Immature natural killer cell (primary cell): ENCODE measurements at places on chromosomes 7 and 10. TPM values are rescaled to one million over a fixed set of nuclear protein-coding genes. Genes with fewer than 3 reads are reported as not detected.

DNA sequence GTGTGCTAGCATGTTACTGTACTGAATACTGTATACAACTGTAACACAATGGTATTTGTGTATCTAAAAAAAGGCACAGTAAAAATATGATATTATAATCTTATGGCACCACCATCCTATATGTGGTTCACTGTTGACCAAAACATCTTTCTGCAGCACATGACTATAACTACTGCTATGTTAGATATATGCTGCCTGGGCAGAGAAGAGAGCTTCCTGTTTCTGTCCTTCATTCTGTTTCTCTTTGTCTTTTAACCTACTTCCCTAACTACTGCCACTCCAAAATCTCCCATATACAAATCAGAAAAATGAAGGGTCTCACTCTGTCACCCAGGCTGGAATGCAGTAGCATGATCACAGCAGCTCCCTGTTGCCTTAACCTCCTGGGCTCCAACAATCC lies 8.8 kb upstream of the FGL2 start:
- H3K27ac ChIP-seq, result no peak overlapping the region
- no peak for DNase-seq
- H3K36me3 ChIP-seq, result peaks cover 18% of the 10 kb centered on the region
- H3K4me3 ChIP-seq, result no peak overlapping the region
- peaks cover 5% of the 10 kb centered on the region for H3K4me1 ChIP-seq

- H3K27me3 ChIP-seq, result peaks cover 6% of the 10 kb centered on the region
- no peak for DNase-seq
- no peak overlapping the region for H3K27ac ChIP-seq
- H3K4me1 ChIP-seq, result no peaks in the 10 kb centered on the region
These were observed 141.4 kb downstream of the LSMEM1 start for GRCh38 chr7:112622159-112622715.

Gene CPN1
- not detected for polyA plus RNA-seq

Gene ICA1
- polyA plus RNA-seq, result 6.9 TPM

DNA sequence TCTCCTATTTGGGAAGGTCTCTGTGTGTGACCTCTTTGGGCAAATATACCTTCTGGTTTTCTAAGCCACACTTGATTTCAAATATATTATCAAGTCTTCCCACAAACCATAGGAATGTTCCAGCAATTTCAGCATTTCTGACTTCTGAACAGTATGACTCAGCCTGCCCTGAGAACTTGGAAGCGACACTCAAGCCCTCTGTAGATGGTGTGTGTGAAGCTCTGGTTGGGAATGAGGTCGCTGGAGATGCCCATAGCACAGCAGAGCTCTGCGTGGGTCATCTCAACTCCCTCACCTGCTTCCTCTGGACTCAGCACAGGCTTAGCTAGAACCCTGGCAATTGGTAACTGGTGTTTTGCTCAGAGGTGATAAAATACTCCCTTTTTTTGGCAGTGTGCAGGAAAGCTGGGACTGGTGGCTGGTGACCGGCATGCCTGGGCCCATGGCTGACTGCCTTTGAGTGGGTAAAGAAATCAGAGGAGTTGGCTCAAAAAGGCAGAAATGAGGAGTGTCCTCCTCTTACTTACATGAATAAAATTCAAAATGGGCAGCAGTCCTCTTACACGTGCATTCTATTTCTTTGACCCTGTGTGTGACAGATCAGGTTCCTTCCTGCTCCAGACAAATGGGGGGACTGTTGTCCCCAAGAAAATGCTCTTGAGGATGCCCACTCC lies 87.5 kb upstream of the NRP1 start:
- no peak overlapping the region for H3K27ac ChIP-seq
- DNase-seq, result no peak
- peaks cover 1% of the 10 kb centered on the region for H3K27me3 ChIP-seq
- no peaks in the 10 kb centered on the region for H3K36me3 ChIP-seq
- H3K4me1 ChIP-seq, result no peaks in the 10 kb centered on the region
- no peak overlapping the region for H3K4me3 ChIP-seq

DNA sequence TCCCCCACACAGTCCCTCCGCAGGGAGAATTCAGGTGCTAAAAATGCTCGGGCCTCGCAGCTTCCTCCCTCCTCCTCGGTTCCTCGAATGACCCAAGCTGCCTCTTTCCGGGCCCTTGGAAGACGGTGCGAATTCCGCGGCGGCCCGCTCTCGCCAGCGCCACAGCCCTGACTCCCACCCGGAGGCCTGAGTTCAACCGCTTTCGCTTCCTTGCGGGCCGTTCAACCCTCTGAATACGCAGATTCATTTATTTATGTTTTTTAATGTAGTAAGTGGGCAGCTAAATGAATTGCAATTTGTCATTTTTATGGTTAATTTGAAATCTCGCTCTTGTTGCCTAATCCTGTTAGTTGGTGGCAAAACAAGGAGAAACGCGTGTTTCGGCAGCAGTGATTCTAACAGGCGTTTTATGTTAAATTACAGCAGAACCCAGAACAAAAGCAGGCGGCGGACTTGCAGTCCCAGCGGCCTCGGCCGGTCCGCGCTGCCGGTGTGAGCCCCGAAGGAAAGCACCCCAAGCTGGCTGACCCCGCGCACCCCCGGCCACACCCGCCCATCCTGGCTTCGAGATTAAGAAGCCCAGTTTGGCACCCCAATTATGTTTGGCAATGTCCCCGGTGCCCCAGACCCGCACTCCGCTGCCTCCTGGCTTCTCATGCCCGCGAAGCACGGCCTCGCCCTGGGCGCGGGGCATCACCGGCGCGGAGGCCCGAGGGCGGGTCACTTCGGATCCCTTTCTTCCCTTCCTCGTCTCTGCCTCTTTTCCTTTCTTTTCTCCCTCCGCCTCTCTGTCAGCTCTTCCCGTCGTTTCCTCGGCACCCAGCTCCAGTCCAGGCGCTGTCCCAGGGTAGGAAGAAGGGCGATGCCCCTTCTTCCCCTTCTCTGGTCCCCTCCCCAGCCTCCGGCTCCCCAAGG lies 75.9 kb downstream of the INSIG1 start:
- H3K27me3 ChIP-seq, result peaks cover 52% of the 10 kb centered on the region
- peak overlapping the region; percentile 57 for H3K4me3 ChIP-seq
- no peak for DNase-seq
- peaks cover 24% of the 10 kb centered on the region for H3K4me1 ChIP-seq
- no peak overlapping the region for H3K27ac ChIP-seq

DNA sequence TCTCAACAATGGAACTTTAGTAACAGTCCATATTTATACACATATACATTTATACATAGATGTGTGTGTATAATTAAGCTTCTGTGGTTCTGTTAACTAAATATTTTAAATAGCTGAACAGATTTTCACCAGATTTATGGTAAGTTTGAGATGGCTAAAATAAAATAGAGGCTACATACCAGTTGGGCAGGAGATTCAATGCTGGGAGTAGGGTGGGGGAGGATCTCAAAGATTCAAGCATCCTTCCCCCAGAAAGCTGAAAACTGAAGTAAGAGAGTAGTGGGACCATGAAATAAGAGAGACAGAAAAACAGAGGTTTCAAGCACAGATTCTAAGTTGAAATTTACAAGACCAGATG lies 14.0 kb downstream of the LRRC17 start:
- no peaks in the 10 kb centered on the region for H3K4me1 ChIP-seq
- DNase-seq, result no peak
- no peaks in the 10 kb centered on the region for H3K27me3 ChIP-seq
- H3K36me3 ChIP-seq, result no peaks in the 10 kb centered on the region
- no peak overlapping the region for H3K27ac ChIP-seq
- no peak overlapping the region for H3K4me3 ChIP-seq

Gene ZNF746
- 6.3 TPM for polyA plus RNA-seq

Gene IFIT1B
- polyA plus RNA-seq, result 0.11 TPM

DNA sequence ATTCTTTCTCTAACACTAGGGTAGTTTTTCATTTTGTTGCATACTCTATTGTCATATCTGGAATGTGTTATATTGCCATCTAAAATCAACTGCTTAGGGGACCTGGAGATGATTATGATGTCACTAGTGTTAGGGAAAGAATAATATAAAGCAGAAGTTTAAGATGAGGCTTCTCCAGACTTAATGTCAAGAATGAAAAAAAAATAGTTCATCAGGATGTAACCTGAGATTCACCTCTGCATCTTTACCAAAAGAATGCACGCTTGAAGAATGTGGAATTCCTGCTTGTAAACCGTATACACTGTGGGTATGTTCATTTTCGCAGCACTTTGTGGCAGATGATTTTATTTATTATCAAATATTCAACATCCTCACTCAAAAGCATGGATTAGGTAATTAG lies 184.6 kb downstream of the ST7 start:
- no peak overlapping the region for H3K4me3 ChIP-seq
- H3K27ac ChIP-seq, result no peak overlapping the region
- H3K36me3 ChIP-seq, result peaks cover 28% of the 10 kb centered on the region

GRCh38 chr10:103967448-103968071 lies 620 bp downstream of the SLK start:
- peak overlapping the region; percentile 91 for H3K4me3 ChIP-seq
- H3K27me3 ChIP-seq, result peaks cover 2% of the 10 kb centered on the region
- peaks cover 65% of the 10 kb centered on the region for H3K4me1 ChIP-seq
- peaks cover under 1% of the 10 kb centered on the region for H3K36me3 ChIP-seq
- H3K27ac ChIP-seq, result peak overlapping the region; percentile 91
- no peak for DNase-seq

Gene LOXL4
- 0.18 TPM for polyA plus RNA-seq

Gene VTI1A
- 40.2 TPM for polyA plus RNA-seq

Gene CCDC3
- polyA plus RNA-seq, result not detected

DNA sequence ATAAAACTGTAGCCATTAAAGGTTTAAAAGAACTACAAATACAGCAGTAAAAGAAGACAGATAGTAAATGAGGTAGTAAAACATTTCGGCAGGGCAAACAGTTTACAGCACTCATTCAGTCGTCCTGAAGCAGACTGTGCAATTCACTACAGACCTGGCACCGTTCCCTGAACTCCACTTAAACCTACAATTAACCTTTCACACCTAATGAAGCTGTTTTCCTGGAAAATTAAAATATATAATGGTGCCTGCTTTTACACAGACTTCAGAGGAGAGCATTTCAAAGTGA lies 335.3 kb downstream of the GFRA1 start:
- H3K27me3 ChIP-seq, result no peaks in the 10 kb centered on the region
- no peak overlapping the region for H3K27ac ChIP-seq
- no peaks in the 10 kb centered on the region for H3K36me3 ChIP-seq
- DNase-seq, result no peak
- no peaks in the 10 kb centered on the region for H3K4me1 ChIP-seq
- no peak overlapping the region for H3K4me3 ChIP-seq

DNA sequence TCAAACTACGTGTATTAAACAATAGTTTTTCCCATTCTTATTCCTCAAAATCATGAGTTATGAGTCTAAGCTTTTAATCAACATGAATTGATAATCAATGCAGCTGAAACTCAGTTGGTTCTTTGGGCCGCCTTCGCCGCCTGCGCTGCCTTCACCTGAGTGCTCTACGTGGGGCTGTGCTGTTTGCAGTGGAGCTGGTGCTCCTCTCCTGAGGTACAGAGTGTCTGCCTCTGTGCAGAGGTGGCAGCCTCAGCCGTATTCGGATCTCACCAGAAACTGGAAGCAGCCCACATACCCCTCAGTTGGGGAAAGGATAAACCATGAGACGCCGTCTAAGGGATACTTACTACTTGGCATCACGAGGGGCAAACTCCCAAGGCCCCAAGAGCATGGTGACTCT lies 15.5 kb downstream of the NOM1 start:
- DNase-seq, result no peak
- no peak overlapping the region for H3K27ac ChIP-seq
- H3K27me3 ChIP-seq, result peaks cover 1% of the 10 kb centered on the region
- peaks cover 3% of the 10 kb centered on the region for H3K4me1 ChIP-seq

GRCh38 chr10:79007421-79008319 lies 61.1 kb upstream of the ZMIZ1 start:
- no peaks in the 10 kb centered on the region for H3K36me3 ChIP-seq
- H3K4me1 ChIP-seq, result no peaks in the 10 kb centered on the region
- no peak for DNase-seq
- H3K27ac ChIP-seq, result no peak overlapping the region
- no peak overlapping the region for H3K4me3 ChIP-seq

Gene NFE2L3
- 3.5 TPM for polyA plus RNA-seq

DNA sequence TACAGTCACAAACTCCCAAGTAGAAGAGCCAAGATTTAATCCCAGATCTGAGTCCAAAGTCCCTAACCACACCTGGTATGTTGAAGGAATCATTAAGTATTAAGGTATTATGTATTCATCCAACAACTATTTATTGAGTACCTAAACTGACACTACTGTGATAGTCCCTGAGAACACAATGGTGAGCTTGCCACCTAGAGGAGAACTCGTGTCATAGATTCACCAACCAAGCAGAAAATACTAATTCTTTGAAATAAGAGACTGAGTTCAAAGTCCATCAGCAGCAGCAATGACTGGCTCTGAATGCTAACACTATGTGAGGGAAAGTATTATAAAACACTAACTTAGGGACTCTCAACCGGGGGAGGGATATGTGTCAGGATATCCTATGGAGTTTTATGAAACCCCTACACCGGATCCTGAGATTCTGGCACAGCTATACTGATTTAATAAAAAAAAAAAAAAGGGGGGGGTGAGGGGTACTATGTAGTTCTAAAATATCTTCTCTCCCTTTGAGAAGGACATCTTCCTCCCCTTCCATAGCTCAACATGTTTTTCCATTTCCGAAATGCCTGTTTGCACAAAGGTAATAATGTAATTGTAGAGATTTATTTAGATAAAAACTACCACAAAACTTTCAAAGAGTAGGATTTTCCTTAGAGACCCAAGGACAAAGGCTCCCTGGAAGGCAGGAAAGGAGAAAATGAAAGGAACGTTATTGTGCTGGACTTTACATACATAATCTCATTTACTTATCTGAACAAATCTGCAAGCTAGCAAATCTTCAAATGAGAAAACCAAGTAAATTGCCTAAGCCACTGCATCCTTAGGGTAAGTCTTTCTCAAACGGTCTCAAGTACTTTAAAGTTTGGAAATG lies 1.6 kb downstream of the NCOA4 start:
- peaks cover 6% of the 10 kb centered on the region for H3K27me3 ChIP-seq
- peaks cover 68% of the 10 kb centered on the region for H3K4me1 ChIP-seq
- no peaks in the 10 kb centered on the region for H3K36me3 ChIP-seq
- peak overlapping the region; percentile 94 for H3K27ac ChIP-seq
- peak overlapping the region; percentile 99 for H3K4me3 ChIP-seq
- DNase-seq, result peak; percentile 47

GRCh38 chr10:88592906-88593305 lies 6.3 kb downstream of the LIPJ start:
- no peaks in the 10 kb centered on the region for H3K4me1 ChIP-seq
- H3K27ac ChIP-seq, result no peak overlapping the region
- DNase-seq, result no peak
- no peak overlapping the region for H3K4me3 ChIP-seq

DNA sequence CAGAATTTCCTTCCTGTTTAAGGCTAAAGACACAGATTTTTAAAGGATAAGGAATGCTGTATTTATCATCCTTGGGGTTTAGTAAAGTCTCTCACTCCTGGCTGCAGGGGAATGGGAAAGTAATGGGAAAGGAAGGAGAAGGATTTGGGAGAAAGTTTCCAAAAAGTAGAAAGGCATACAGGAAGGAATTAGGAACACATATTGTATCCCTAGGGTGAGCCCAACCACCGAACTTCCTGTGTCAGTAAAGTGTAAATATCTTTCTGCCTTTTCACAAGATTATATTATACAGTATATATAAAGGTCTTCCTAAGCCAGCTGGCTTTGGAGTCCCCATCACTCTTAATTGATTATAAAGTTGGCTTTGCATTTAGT lies 12.0 kb upstream of the UBE2D1 start:
- peaks cover 10% of the 10 kb centered on the region for H3K27me3 ChIP-seq
- H3K27ac ChIP-seq, result no peak overlapping the region
- DNase-seq, result no peak
- H3K4me1 ChIP-seq, result peaks cover 9% of the 10 kb centered on the region
- no peaks in the 10 kb centered on the region for H3K36me3 ChIP-seq
